ENCODE measurements at places on chromosomes 16 and 17.
A peak's percentile ranks its signal among the peaks of the same experiment; 100 is the strongest.

DNA sequence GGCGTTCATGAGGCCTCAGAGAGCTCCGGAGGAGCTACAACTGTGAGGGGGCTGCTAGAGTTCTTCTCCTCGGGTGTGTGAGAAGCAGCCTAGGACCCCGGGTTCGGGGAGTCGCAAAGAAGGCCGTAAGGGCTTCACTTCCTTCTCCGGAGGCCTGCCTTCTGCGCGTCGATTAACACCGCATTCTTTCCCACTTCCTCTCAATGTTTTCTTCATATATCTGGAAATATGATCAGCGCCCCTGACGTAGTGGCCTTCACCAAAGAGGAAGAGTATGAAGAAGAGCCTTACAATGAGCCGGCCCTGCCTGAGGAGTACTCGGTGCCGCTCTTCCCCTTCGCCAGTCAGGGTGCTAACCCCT lies 449 bp downstream of the SMCR8 start:
- DNase-seq = no peak

DNA sequence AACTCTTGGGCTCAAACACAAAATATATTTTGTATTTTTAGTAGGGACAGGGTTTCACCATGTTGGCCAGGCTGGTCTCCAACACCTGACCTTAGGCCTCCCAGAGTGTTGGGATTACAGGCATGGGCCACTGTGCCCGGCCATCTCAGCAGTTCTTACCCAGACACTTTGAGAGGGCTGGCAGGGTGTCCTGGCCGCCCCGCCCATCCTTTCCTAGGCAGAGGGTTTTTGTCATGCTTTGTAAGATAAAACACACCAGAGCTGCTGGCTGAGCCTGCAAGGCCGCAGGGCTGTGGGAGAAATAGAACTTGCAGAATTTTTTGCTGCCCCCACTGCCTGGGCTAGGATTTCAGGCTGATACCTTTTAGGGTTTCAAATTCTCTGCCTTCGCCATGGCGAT lies 8.7 kb downstream of the PPL start:
- no peak for DNase-seq

DNA sequence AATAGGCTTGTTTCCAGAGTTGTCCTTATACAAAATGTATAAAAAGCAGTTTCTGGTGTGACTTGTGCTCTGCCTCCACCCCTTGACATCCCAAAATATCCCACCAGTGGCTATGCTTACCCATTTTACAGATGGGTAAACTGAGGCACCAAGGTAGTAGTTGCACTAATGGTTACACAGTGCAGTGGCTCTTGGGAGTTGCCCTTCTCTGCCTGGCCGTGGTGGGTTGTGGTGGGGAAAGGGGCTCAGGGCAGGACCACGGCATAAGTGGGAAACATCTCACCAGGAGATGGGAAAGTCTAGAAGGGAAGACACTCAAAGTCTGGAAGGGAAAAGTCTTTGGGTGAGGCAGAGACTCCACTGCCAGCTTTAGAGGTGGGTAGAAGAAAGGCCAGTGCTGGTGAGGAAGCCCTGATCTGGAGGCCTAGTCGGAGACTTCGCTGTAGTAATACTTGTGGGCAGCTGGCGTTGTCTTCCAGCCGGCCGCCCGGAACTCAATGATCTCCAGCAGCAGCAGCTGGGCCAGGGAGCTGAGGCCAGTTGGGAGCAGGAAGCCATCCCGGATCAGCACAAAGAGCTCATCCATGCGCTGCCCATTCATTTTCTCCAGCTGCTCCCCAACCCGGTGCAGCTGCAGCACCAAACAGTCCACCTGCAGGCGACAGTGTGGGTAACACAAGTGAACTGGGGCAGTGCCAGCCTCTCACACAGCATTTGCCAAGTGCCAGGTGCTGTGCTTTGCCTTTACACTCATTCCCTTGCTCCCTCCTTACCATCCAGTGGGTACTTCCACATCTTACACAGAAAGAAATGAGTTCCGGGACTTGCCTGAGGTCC lies 4.5 kb downstream of the MIF4GD start:
- DNase-seq = no peak

- no peak for DNase-seq
Measured at GRCh38 chr16:15899538-15900100, 11.2 kb upstream of the CEP20 start.

- DNase-seq = no peak
Measured at GRCh38 chr16:79947771-79948170, 347.2 kb upstream of the MAF start.

DNA sequence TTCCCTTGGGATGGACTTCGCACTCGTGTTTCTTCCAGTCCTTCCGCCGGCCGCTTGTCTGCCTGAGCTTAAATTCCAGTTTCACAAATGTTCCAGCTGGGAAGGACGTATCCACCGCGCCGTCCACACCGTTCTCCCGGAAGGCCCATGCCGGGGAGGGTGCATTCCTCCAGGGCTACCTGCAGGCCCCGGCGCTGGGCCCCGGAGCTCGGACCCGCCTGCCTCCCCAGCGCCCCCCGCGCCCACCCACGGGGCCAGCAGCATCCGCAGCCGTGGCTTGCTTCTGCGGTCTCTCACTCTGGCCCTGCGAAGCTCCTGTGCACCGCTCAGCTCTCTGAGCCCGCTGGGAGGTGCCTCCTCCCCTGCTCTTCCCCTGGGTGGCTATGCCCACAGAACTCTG lies 2084.1 kb downstream of the TP53TG3F start:
- no peak for DNase-seq

GRCh38 chr17:15257258-15257788 lies 7.8 kb downstream of the PMP22 start:
- peak; percentile 33 for DNase-seq

DNA sequence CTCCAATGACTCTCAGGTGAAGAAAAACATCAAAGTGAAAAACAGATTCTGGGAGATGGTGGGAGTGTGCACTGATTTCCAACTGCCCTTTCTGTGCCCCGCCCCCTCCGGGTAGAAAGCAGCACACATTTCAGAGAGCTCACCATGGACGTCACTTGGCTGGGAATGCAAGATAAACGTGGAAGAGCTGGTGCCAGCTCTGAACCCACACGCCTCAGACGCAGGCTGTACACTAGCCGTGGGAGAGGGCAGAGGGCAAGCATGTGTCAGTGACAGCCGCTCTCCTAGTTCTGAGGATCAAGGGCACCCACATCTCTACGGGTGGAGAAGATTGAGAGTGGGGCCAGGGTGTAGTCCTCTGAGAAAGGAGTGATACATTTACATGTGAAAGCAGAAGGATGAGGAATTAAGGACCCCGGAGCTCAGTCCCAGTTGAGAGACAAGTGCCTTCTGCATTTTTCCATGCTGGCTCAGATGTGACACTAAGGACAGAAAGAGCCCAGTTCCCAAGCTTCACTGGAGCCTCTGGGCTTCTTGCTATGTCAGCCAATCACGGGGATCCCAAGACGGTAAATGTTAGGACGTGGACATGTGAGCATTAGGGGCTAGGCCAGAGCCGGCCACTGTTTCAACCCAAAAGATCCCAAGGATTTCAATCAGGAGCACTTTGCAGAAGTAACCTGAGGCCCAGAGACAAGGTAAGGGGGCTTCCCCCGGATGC lies 101.3 kb downstream of the ZFHX3 start:
- DNase-seq = no peak

GRCh38 chr17:73560661-73561060 lies 83.6 kb downstream of the SDK2 start:
- no peak for DNase-seq

GRCh38 chr17:68381076-68381900 lies 76.0 kb downstream of the WIPI1 start:
- no peak for DNase-seq

GRCh38 chr16:11700264-11701029 lies 32.2 kb downstream of the SNN start:
- no peak for DNase-seq

- DNase-seq = no peak
Measured at GRCh38 chr17:67442787-67443624, 65.9 kb downstream of the PITPNC1 start.

GRCh38 chr17:32723310-32723955 lies 153.5 kb downstream of the MYO1D start:
- no peak for DNase-seq

Measured in stimulated activated CD4-positive, alpha-beta T cell treated with anti-CD3 and anti-CD28 coated beads, TNF-alpha, amount 100 ng/mL, for 24 hours (primary cell).